Cardiac muscle cell (in vitro differentiated cells and primary cell): ENCODE measurements at places on chromosomes 2 and 18. TPM values are rescaled to one million over a fixed set of nuclear protein-coding genes. Genes with fewer than 3 reads are reported as not detected.

DNA sequence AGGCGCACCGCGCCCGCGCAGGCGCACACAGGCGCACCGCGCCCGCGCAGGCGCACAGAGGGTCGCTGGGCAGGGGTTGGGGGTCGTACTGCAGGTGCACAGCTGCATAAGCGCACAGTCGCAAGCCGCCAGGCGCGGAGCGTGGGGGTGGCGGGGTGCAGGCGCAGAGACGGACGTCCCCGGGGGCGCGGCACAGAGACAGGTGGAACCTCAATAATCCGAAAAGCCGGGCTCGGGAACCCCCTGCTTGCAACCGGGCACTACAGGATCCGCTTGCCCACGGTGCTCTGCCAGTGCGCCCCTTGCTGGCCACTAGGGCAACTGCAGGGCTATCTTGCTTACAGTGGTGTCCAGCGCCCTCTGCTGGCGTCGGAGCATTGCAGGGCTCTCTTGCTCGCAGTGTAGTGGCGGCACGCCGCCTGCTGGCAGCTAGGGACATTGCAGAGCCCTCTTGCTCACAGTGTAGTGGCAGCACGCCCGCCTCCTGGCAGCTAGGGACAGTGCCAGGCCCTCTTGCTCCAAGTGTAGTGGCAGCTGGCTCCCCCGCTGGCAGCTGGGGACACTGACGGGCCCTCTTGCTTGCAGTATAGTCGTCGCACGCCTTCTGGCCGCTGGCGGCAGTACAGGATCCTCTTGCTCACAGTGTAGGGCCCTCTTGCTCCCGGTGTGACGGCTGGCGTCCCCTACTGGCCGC lies 34.9 kb downstream of the FAM110C start:
- DNase-seq = peak; percentile 65

DNA sequence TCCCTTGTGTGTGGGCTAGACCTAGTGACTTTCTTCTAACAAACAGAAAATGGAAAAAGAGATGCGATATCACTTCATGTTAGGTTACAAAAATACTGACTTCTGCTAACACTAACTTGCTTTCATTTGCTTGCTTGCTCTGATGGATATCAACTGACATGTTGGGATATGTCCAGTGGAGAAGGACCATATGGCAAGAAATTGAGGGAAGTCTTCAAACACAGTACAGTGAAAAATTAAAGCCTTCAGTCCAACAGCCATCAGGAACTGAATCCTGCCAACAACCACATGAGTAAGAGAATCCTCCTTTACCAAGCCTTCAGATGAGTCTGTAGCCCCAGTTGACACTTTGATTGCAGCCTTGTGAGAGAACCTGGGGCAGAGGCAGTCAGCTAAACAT lies 143.9 kb downstream of the MAIP1 start:
- no peak for DNase-seq

GRCh38 chr18:62769216-62769615 lies 53.9 kb downstream of the PHLPP1 start:
- no peak for DNase-seq

DNA sequence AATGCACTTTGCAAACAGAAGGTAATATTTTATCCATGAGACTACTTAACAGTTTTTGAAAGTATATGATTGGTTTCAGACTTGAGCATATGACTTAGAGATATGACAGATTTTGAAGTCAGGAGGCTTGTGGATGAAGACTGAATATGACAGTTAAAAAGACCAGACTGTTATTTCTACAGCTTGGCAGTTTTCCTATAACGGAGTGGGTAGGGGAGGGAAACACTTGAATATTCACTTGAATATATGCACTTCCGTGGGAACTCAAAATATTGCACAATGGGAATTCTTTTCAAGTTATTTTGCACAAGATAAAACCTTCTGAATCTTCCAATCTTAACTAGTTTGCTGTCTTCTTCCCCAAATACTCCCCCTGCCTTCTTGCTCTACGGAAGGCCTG lies 64.6 kb upstream of the ACKR3 start:
- DNase-seq = no peak

DNA sequence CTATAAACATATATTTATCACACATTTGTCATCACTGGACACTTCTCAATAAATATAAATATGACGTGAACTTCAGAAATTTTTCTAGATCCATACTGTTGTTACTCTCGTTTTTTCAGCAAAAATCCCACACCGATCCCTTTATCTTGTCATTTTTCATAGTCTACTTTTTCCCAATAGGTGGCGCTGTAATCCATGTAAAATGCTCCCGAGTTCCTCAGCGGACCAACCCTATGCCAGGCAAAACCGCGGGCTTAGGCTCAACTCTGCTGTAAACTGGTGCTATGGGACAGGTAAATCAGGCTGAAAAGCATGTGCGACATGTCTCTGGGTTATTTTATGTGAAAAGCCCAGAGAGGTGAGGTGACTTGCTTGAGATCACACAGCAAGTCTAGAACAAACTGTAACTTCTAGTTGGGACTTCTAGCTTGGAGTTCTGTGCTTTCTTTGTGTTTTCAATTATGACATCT lies 104.0 kb downstream of the COBLL1 start:
- peak; percentile 72 for DNase-seq

DNA sequence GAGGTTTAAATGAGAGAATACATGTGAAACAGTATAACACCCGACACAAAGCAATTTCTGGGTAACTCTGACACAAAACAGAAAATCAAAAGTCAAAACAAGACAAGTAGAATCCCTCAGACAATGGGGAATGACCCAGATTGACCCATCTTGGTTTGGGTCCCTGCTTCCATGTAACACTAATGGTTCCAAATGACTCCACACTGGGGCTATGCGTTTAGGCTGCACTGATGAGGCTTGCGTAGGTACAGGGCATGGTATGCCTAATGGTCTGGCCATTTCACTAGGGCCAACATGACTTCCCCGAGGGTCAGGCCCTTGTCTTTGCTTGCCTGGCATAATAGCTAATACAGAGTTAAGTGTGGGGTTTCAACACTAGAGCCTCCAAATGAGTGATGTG lies 27.2 kb upstream of the NFE2L2 start:
- DNase-seq = no peak

- DNase-seq = peak; percentile 87
These were observed 4.4 kb upstream of the RMC1 start for GRCh38 chr18:23498877-23499276.

DNA sequence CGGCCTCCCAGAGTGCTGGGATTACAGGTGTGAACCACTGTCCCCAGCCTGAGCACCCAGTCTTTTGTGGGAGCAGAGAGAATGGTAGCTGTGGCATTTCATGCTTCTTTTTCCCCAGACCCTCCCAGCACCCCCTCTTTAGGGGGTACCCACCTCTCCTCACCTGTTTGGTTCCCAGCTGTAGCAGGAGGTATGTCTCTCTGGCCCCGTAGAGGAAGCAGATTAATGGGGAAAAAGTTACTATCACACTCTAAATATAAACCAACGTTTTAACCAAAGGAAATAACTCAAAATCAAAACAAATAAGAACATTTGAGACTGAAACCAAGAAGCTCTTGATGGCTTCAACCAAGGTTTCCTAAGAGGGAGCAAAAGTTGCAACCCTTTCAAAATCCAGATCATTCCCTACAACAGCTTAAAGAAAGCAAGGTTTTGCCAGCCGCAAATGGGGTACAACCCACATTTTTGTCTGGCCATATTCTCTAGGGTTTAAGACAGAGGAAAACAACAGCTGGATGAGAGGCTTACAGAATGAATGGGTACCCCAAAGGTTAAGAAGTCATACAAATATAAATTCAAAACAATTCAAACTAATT lies 8.0 kb downstream of the RNF125 start:
- no peak for DNase-seq

- peak; percentile 89 for DNase-seq
These were observed 28.5 kb downstream of the MBP start for GRCh38 chr18:77103991-77104531.

- no peak for DNase-seq
These were observed 20.3 kb downstream of the TGOLN2 start for GRCh38 chr2:85307527-85307897.

- no peak for DNase-seq
These were observed 126.1 kb downstream of the RTN4 start for GRCh38 chr2:54924121-54924520.

DNA sequence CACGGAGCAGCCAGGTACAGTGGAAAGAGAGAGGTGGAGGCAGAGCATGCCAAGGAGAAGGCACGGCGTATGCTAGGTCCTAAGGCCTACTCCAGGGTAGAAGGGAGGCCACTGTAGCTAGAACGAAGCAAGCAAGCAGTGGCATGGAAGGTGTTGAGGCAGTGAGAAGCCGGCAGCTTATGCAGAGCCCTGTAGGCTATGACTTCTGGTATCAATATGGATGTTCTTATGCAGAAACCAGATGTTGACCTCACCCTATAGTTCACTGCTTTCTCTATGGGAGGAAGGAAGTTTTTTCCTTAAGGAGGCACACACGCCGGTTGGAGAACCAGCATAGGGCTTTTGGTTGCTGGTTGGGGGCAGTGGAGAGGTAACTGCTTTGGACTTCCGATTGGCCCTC lies 6.1 kb downstream of the MGAT5 start:
- DNase-seq = no peak

GRCh38 chr2:238161291-238162051 lies 2.7 kb downstream of the ERFE start:
- no peak for DNase-seq

EGR4 gene
- total RNA-seq = 0.06 TPM in 1 of 2 replicates, not detected in the other

LIMS2 gene
- total RNA-seq = 23.2 and 32.9 TPM in 2 replicates

DSC3 gene
- total RNA-seq = 1.2 and 3.3 TPM in 2 replicates

ANKRD36C gene
- 11.0 and 43.9 TPM in 2 replicates for total RNA-seq

ASB3 gene
- total RNA-seq = 30.1 and 36.5 TPM in 2 replicates

HADHA gene
- total RNA-seq = 149 and 154 TPM in 2 replicates

REG3A gene
- total RNA-seq = 0.30 and 2.6 TPM in 2 replicates
